ENCODE measurements at places on chromosomes 5 and 9. TPM values are rescaled to one million over a fixed set of nuclear protein-coding genes. Genes with fewer than 3 reads are reported as not detected.
A peak's percentile ranks its signal among the peaks of the same experiment; 100 is the strongest.

TAF11L7 gene
- total RNA-seq = not detected

GNA14 gene
- total RNA-seq = 3.3 TPM

GRCh38 chr5:151214614-151215545, 9.0 kb downstream of the CCDC69 start:
- no peak for DNase-seq

EIF4E1B gene
- total RNA-seq = not detected

CBY3 gene
- total RNA-seq = not detected

MPDZ gene
- 52.3 TPM for total RNA-seq

DNA sequence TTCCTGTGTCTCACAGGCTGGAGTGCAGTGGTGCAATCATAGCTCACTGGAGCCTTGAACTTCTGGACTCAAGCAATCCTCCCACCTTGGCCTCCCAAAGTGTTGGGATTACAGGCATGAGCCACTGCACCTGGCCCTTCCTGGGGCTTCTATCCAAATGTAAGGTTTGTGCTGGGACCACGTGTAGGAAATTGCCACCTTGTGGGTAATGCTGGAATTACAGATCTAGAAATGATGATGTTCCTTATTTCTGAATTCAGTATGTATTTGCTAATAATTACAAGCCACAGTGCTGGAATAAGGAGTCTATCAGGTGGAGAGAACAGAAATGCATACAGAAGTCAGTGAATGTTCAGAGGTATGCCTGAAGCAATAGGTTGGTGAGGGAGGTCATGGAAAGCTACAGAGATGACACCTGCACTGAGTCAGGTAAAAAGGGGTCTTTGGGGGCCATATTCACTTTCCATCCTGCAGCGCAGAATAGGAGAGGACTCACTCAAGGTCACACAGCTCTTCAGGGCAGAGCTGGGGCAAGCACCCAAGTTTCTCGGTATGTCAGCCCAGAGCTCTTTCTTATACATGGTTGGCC, 8.8 kb upstream of the IGFBPL1 start:
- peak; percentile 37 for DNase-seq

ZNF454 gene
- total RNA-seq = 0.55 TPM

DNA sequence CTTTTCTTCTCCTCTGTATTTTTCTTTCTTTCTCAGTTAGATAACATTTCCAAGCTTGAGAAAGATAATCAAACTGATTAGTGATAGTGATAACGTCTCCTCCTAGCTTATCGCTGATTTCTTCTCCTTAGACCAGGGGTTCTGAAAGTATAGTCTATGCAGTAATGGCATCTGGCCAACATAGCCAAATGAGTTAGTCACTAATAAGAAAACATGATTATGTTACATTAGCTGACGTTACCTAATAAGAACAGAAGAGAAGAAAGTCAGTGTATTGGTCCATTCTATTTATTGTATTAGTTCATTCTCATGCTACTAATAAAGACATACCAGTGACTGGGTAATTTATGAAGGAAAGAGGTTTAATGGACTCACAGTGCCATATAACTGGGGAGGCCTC, 111.2 kb downstream of the STRBP start:
- DNase-seq = peak; percentile 51

GRCh38 chr5:139915834-139916233, 120.2 kb downstream of the PSD2 start:
- DNase-seq = no peak

- DNase-seq = no peak
Observed at GRCh38 chr9:130101915-130102314, 48.2 kb downstream of the GPR107 start.

GRCh38 chr5:136682986-136683385, 317.6 kb upstream of the TRPC7 start:
- DNase-seq = no peak

- no peak for DNase-seq
Observed at GRCh38 chr9:99365233-99365980, 143.3 kb downstream of the SEC61B start.

TENT4A gene
- 33.5 TPM for total RNA-seq

DNA sequence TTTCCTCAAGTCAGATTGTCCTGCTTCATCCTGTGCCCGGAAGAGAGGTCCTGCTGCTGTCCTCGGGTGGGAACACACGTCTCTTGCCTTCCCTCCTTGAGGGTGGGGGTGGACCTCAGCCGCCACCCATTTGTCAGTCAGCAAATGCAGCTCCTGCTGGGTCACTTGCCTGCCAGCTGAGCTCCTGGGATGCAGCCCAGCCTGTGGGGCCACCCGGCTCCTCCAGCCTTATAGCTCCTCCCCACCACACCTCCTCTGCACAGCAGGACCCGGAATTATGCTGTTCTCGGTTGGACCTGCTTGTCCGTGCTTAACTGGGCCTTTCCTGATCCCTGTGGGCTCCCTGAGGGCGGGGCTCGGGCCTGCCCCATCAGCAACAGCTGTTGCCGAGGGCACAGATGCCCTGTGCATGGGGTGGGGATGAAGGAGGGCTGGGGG, 52.7 kb downstream of the RXRA start:
- no peak for DNase-seq

- no peak for DNase-seq
Observed at GRCh38 chr5:136776022-136776927, 410.9 kb upstream of the TRPC7 start.

NUTM2F gene
- not detected for total RNA-seq

CDKN2B-AS1 gene
- total RNA-seq = 2.4 TPM

- DNase-seq = peak; percentile 60
Observed at GRCh38 chr5:68239487-68239886, 23.9 kb downstream of the PIK3R1 start.

- DNase-seq = no peak
Observed at GRCh38 chr9:726005-726404, 115.5 kb upstream of the DMRT1 start.

DNA sequence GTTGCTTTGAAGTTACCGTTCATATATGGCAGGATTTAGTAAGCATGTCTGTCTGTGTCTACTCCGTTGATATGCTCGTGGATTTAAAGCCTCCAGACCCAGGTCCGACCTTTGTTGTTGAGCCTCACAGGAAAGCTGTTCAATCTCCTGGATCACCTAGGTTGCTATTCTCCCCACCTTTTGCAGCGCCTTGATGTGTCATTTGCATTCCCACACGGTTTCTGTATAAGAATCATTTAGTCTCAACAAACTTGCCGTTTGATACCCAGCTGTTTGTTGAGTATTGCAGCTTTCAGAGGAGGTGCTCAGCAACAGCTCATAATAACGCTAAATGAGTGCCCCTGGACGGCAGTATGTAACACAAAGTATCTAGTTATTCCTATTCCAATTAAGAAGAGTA, 1.2 kb upstream of the ADGRV1 start:
- no peak for DNase-seq

DNA sequence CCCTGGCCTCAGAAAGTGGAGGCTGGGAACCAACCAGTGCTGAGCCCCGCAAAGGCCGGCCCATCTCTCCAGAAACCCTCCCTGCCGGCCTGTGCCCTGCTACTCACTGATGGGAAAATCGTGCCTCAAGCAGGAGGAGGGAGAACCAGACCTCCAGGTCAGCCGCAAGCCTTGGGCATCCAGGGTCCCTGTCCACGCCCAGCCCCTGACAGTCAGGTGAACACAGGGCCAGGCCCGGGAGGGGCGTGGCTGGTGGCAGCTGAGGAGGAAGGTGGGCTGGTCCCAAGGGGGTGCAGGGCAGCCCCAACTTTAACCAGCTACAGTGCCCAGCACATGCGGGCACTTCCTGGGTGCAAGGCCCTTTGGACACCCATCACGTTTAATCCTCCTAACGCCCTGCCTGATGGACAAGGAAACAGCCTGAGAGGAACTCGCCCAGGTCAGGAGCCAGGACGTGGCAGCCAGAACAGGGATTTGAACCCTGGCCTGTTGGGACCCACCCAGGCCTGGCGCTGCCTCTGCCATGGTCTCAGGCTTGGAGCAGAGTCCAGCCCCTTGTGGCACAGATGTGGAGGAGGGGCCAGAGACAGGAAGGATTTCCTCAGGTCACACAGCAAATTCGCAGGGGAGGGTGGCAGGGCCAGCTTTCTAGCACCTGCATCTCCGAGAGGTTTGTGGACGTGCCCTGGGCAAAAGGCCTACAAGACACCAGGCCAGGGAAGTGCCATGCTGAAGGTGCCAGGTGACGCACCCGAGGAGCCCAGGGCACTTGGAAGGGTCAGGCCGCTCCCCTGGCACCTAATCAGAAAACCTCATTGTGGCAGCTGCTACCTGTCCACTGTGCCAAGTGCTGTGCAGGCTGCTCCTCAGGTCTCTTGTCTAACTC, 4.5 kb downstream of the RALGDS start:
- no peak for DNase-seq

Measured in endothelial cell of umbilical vein (primary cell).